ENCODE measurements at places on chromosomes 13 and 19.

GRCh38 chr13:52723181-52723580 lies 16.4 kb downstream of the CNMD start:
- DNase-seq: no peak

DNA sequence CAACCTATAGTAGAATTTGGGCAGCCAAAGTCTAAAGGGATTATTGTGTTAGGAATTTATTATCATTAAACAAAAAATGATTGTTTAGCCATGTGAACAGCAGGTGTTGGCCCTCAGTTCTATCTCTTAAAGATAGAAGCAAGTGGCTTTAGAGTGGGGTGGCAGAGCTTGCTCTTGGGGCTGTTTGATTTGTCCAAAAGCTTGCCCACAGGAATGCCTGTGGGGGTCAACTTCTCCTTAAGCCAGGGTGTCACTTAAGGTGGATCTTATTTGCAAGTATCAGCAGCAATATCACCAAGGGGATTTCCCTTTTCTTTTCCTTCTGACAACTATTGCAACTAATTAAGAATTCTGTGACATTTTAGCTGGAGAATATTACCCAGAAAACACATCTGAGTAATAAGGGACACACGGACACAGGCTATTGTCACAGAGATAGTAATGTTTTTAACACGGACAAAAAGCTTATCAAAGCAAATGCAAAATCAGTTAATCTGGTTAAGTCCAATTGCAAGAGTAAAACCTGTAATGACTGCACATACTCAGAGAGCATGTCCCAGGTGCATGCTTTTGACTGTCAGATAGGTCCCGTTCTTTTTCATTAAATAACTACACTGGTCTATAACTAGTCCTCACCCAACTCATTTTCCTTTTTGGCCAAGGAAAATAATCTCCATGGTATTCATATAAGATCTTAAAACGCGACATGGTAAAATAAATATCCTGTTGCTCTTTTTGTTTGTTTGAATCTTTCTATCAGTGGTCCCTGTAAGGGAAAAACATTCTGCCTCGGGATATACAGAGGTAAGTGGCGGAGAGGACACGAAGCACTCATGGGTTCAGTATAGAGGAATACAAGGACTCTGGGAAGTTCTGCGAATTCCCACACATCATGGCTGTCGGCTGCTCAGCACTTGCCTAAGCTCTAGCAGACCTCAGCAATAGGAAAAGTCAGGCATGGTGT lies 172.1 kb upstream of the RFC3 start:
- no peak for DNase-seq

DNA sequence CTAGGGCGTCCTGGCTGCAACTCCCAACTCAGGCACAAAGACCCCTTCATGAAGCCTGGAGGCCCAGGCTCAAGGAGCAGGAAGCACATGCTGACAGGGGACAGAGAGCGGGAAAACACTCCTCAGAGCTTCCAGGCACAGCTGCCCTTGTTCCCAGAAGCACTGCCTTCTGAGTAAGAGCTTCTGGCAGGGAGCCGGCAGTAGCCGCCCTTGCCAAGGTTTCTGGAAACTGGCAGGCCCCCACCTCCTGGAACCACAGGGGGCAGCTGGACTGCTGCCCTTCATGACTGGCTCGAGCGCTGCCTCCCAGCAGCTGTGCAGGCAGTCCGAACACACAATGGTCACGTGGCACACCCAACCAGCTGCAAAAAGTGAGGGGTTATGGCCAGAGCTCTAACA lies 33.6 kb upstream of the EPHX3 start:
- no peak for DNase-seq

GRCh38 chr19:39737351-39737750 lies 478 bp downstream of the CLC start:
- DNase-seq: no peak

DNA sequence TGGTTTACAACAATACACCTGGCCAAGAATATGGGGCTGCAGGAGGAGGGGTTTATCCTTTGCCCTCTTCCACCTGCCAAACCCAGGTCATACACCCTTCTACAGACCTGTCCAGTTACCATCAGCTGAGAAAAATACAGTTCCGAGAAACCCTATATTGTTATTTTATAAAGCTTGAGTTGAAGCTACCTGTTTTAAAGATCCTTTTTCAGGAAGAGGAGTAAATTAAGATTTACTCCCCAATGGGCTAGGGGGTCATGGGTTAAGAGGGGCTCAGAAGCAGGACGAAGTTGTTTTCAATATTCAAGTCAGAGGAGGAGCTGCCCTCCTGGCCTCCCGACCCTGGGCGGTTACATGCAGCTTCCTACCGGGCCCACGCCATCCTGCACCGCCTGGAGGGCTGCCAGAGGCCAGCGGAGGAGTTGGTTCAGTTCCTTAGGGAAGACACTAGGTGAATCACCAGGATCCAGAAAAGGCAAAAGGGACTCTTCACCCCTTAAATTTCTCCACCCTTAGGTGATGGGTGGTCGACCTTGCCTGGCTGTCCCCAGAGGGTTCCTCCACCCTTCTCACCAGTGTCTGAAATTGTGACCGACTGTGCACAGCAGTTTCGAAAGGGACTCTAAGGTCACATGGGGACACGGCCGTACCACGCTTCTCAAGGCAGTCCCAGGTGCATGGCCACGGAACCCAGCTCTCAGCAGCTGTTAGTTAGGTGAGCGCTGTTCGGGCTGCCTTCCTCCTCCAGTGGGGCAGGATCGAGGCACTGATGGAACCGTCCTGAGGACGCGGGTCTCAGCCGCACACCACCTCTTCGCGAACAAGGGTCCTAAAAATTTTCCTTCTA lies 1.2 kb downstream of the GJB2 start:
- DNase-seq: no peak

DNA sequence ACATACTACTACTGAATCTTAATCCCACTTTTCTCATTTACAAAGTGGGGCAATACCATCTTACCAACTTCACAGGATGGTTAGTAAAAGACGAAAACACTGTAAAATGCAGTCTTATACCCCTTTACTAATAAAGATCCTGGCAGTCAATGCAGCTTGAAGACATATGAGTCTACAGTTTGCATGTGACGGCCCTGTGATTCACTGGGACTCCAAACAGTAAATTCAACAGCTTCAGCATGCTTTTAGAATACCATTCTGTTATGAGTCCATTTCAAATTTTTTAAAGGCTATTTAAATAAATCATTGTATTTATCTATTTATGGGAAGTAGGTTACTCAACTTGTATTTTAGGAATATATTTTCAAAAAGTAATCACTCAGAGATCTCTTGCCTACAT lies 629.1 kb downstream of the LIG4 start:
- no peak for DNase-seq

DNA sequence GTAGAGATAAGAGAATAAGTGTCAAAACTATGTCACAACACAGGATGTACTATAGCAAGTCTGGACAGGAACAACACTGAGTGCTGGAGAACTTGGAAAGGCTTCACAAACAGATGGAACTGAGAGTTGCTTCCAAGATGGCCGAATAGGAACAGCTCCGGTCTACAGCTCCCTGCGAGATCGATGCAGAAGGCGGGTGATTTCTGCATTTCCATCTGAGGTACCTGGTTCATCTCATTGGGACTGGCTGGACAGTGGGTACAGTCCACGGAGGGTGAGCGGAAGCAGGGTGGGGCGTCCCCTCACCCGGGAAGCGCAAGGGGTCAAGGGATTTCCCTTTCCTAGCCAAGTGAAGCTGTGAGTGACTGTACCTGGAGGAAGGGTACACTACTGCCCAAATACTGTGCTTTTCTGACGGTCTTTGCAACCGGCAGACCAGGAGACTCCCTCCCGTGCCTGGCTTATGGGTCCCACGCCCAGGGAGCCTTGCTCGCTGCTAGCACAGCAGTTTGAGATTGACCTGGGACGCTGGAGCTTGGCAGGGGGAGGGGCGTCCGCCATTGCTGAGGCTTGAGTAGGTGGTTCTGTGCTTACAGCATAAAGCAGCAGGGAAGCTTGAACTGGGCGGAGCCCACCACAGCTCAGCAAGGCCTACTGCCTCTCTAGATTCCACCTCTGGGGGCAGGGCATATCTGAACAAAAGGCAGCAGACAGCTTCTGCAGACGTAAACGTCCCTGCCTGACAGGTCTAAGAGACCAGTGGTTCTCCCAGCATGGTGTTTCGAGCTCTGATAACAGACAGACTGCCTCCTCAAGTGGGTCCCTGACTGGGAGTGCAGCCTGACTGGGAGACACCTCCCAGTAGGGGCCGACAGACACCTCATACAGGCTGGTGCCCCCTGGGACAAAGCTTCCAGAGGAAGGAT lies 46.0 kb downstream of the USP12 start:
- DNase-seq: no peak

DNA sequence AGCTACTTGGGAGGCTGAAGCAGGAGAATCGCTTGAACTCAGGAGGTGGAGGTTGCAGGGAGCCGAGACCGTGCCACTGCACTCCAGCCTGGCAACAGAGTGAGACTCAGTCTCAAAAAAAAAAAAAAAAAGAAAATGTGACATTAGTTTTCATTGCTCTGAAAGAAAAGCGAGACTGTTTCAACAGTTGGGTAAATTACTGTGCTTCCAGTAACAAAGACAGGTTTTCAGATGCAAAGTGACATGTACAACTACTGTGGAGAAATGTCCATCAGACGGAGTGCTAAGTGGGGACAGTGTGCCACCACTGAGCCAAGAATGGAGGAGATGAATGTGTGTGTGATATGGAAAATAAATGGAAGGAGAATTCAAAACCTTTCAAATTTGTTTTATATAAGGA lies 24.2 kb upstream of the SLC15A1 start:
- DNase-seq: no peak

GRCh38 chr19:55279770-55280643 lies at the start of gene HSPBP1:
TSS of gene HSPBP1 (minus strand) at chr19:55280110. CDS start at chr19:55279608, 502 bp downstream.
- peak; percentile 89 for DNase-seq

GRCh38 chr13:110455941-110456340 lies 105.6 kb downstream of the RAB20 start:
- peak; percentile 42 for DNase-seq

DNA sequence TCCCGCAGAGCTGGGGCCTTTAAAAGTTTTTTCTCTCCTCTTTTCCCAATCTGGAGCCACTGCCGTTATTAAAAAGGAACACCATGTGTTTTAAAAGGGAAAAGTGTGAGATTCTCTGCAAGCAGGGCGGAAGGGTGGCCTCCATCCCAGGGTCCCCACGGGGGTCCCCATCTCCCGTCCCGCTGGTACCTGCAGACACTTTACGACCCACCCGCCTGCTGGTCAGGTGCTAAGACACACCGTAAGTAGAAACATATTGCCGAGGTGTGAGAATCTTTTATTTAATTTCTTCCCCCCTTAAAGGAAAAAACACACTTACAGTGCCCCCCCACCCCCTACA lies 1.8 kb downstream of the CRLF1 start:
- no peak for DNase-seq

DNA sequence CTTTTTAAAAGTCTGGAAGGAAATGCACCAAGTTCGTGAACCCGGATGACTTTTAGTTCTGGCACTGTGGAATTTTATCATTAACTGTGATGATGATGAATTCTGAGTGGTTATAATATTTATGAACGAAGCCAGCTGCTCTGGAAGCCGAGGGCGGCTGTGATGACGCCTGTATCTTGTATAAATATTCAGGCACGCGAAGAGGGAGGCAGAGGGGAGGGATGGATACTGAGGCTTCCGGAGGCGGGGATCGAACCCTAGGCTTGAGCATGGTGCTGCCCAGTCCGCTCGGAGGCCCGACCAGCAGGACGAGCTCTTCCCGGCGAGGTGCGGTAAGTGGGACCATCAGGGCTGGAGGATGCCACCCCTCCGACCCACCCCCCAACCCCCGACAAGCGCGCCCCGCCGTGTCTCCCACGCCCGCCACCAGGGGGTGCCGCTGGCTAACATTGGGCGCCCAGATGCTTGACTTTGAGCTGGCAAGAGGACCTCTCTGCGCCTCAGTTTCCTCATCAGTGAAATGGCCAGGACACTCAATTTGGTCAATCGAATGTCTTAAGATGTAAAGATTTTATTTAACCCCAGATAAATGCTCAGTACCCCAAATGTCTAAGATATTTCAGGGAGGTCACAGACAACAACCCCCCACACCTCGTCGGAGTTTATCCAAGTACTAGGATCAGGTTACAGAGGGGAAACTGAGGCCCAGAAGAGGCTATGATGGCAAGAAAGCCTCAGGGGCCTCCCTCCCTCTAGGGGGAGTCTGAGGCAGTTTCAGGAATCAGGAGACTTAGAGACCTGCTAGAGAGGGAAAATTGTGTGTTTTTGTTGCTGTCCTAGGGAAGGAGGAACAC lies 4.5 kb upstream of the RAB3A start:
- DNase-seq: peak; percentile 37

GRCh38 chr13:113390874-113391497 lies 27.1 kb upstream of the GRTP1 start:
- DNase-seq: no peak

- peak; percentile 21 for DNase-seq
These were observed 25.0 kb downstream of the ERCC5 start for GRCh38 chr13:102870677-102871415.

DNA sequence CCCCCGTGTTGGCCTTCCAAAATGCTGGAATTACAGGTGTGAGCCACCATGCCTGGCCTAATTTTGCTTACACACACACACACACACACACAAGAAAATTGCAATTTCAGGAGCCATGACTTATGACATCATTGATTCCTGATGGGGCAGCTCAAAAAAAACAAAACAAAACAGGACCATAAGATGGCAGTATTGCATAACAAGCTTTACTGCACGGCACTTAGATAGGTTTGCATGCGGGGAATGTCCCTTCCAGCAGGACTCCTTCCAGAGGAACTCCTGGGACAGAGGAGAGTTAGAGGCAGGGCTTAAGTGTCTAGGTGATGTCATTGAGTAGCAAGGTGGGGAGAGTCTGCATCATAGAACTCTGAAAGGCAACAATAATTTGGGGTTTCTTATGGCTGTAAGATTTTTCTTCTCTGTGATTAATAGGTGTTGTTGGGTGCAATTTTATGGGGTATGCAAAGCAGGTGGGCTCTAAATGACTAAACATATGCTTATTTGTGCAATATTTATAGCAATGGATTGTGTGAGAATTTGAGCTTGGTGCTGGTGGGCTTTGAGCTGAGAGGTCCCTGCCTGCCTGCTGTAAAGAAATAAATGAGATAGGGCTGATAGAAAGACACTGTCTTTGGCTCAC lies 9.0 kb upstream of the ACSBG2 start:
- no peak for DNase-seq

- DNase-seq: no peak
These were observed 302.0 kb downstream of the KLF12 start for GRCh38 chr13:73832128-73832588.

GRCh38 chr19:54333586-54334298 lies 5.2 kb downstream of the LILRA4 start:
- no peak for DNase-seq

DNA sequence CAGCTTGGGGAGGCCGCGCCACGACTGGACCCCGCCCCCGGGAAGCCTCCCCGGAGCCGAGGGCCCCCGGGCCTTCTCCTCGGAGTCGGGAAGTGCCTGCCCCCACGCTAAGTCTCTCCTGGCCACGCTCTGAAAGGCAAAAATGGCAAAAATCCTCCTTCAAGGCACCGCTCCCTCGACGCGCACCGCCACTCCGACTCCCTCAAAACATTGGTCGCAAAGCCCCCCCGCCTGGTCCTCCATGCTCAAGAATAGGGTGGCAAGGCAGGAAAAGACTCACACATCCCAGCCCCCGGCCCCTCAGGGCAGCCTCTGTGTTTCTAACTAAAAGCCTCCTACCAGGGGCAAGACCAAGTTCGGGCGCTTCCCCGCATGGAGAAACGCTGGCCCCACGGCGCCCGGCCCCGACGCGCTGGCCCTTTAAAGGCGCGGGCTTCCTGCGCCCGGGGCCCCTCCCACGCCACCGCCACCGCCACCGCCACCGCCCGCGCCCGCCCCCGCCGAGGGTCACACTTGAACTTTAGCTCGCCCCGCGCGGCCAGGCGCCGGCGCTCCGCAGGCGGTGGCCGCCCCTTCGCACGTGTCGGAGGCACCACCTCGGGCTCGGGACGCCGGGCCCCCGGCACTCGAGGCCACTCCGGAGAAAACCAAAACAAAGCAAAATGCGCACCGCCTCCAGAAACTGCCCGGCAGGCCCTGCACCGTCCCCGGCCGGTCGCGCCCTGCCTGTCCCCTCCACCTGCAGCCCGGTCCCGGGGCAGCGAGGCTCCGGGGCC lies 1.9 kb downstream of the FOXO1 start:
- peak; percentile 30 for DNase-seq

Measured in activated CD4-positive, alpha-beta T cell treated with anti-CD3 and anti-CD28 coated beads for 1 hour (primary cell).